ENCODE measurements at places on chromosomes 1 and 21.
A peak's percentile ranks its signal among the peaks of the same experiment; 100 is the strongest.

DNA sequence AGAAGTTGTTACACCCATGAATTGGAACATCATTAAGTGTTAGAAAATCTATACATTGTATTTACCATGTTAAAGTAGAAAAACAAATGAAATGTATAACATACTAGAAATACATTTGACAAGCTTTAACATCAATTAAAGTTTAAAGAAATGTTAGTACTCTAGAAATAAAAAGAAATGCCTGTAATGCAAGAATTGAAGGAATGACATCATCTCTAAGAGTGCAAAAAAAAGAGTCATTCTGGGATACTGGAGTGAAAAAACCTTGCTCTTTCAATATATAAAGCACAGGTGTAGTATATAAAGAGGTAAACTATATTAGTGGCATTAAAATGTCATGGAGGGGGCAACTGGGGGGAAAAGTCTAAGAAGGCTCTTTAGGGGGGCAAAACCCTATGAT lies 210.8 kb upstream of the PLD5 start:
- DNase-seq, result no peak

DNA sequence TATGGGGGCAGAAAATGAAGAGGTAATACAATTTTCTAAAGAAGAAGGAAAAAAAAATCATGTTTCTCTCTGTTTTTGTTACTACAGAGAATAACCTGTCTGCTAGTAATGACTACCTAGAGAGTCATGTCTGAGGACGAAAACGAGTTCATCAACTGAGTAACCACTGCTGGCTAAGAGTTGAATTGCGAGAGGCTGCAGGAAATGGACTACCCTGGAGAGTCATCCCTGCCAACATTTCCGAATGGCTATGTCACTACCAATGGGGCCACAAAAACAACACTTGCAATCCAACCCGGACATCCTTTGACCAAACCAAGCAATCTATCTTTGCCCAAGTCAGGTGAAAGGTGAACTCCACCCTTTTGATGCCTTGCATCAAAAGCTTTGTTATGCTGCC lies 120.6 kb downstream of the FCRL5 start:
- DNase-seq, result no peak

DNA sequence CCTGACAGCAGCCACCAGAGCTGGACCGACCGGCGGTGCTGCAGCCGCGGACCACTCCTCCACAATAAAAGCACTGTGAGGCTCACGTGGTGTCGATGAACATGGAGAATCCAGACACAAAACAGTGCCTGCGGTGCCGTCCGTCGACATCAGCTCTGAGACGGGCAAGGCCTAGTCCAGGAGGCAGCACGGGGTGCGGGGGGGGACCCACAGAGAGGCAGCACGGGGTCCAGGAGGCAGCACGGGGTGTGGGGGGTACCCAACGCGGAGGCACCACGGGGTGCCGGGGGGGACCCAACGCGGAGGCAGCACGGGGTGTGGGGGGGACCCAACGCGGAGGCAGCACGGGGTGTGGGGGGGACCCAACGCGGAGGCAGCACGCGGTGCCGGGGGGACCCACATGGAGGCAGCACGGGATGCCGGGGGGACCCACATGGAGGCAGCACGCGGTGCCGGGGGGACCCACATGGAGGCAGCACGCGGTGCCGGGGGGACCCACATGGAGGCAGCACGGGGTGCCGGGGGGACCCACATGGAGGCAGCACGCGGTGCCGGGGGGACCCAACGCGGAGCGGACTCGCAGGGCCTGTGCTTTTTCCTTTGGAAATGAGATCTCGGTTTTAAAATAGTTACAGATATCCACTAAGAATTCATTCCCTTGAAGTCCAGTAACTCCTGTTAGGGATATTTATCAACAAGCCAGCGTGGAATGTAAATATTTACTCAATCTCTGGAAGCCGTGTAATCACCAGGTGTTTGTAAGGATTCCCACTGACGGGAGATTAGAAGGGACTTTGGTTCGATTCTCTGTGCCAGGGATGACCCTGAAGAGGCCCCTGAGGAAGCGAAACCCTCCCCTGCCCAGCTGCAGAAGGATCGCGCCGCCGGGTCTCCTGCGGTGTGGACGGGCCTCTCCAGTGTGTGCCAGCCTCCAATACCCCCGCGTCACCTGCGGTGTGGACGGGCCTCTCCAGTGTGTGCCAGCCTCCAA lies 52.1 kb downstream of the COL6A1 start:
- no peak for DNase-seq

DNA sequence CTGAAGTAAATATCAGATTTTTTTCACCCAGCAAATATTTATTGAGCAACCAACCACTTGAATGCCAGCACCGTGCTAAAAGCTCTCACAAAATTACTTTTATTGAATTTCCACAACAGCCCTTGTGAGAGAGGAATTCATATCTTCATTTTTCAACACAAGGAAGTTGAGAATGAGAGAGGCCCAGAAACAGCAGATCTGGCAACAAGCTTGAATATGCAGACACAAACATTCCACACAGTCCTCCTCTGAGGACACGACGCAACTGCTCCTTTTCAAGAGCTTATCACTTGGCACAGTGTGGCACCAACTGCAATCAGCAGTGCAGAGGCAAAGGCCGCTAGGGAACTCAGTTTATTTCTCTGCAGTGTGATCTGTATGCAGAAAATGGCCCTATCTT lies 32.2 kb upstream of the IFNAR2 start:
- no peak for DNase-seq

GRCh38 chr1:53074313-53075154 lies 12.5 kb downstream of the PODN start:
- DNase-seq, result no peak

- DNase-seq, result no peak
These were observed 13.5 kb upstream of the COL16A1 start for GRCh38 chr1:31717341-31717740.

- DNase-seq, result no peak
These were observed 1.4 kb downstream of the ACKR1 start for GRCh38 chr1:159206110-159206509.

- no peak for DNase-seq
These were observed 37.9 kb upstream of the MUTYH start for GRCh38 chr1:45378184-45378583.

DNA sequence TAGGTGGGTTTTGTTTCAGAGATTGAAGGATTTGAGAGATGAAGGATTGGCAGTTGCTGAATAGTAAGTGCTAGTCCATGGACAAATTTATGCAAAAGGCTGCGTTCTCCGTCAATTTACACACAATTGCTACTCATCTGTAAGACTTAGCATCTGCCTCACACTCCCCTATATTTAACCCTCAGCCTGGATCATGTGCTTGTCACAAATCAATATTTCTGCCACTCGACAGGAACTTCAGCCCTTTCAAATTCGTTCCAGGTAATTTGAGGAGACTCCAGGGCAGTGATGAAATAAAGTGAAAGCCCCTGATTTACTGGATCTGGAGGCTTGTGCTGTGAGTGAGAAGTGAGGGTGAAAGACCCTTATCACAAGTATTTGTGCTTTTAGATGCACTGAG lies 105.6 kb upstream of the UBE2U start:
- DNase-seq, result no peak

- DNase-seq, result peak; percentile 74
These were observed 700 bp upstream of the SYDE2 start for GRCh38 chr1:85201340-85202091.

- DNase-seq, result no peak
These were observed 11.7 kb upstream of the PLEKHO1 start for GRCh38 chr1:150138044-150138443.

Measured in CD4-positive, alpha-beta T cell treated with Interleukin-10 for 1 hour (primary cell).